Amygdala (tissue), 56 donors: ENCODE measurements at places on chromosomes 1 and 21.

DNA sequence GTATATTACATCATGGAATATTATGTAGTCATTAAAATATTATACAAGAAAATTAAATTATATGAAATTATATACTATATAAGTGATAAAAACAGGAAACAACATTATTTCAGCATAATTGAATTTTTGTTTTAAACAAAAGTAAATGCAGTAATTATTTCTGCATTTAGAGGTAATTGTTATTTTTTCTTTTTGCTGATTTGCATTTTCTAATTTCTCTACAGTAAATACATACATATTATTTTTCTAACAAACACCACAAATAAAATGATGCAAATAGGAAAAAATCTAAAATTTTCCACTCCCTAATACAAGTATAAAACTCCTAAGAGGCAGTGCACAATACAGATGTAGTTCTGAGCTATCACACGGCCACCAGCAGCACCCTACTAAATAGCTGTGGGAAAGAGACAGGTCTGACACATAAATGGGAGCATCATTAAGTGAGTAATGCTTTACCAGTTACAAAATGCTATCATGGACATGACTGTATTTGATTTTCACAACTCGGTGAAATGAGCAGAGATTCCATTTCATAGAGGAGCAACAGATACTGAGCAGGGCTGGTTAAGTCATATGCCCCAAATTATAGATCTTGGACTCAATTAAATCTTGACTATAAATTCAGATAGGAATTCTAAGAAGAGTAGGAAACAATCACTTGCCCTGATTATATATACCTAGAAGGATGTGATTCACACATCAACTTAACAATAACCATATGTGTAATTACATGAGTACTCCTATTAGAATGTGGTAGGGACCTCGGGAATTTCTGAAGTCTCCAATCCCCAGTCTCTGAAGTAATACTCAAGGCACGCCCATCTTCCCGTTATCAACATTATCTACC, 49.0 kb downstream of the NRIP1 start:
- DNase-seq, result no peak

- no peak for DNase-seq
These were observed 73.9 kb downstream of the LAMC2 start for GRCh38 chr1:183259924-183260323.

- no peak for DNase-seq
These were observed 75.3 kb upstream of the KIAA0040 start for GRCh38 chr1:175267716-175268416.

GRCh38 chr1:6416906-6417305, 2.8 kb downstream of the HES2 start:
- DNase-seq, result no peak

GRCh38 chr21:37270576-37271365, 3.6 kb upstream of the VPS26C start:
- DNase-seq, result no peak

- DNase-seq, result no peak
These were observed 120.2 kb upstream of the SLC45A1 start for GRCh38 chr1:8197493-8198282.

DNA sequence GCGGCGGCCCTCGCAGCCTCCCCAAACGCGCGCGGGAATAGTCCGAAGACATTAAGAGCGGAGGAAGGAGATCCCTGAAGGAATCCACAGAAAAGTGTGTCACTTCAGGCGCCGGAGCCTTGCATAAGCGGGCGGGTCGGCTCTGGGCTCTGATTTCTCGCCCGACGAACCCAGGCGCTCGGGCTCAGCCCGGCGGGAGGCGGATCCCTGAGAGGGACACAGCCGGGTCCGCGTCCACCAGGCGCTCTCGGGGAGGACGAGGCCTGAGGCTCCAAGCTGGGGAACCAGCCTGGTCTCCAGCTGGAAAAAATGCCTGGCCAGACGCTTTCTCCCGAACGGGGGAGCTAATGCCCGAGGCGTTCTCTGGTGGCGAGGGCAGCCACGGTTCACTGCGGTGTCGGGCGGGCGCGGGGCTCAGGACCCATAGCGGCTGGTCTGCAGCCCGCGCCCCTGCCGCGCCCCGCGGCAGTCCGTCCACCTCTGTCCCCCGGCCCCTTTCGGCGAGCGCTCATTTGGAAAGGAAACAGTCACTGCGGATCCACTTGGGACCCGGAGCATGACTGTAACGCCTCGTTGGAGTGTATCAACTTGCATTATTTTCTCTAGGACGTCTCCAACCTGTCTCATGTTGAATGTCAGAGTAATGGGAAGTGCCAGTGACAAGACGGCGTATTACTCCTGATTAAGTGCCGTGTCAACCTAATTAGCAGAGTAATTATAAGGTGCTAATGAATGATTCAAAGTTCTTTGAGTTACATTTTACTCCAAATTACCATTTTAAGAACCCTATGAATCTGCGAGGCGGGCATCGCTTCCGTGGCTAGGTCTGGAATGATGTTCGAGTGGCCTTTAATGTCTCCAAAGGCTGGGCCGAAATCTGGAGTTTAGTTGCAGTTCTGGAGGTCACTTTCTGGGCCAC, 1.6 kb upstream of the BARHL2 start:
- no peak for DNase-seq
